ENCODE measurements at places on chromosomes 2 and 18. TPM values are rescaled to one million over a fixed set of nuclear protein-coding genes. Genes with fewer than 3 reads are reported as not detected.

Gene LYG2
- not detected for total RNA-seq

Gene FKBP7
- 25.7 TPM for total RNA-seq

Gene BBS5
- total RNA-seq, result 5.0 TPM

Gene ATF2
- 41.9 TPM for total RNA-seq

Gene CIB4
- not detected for total RNA-seq

Gene ZNF385B
- total RNA-seq, result not detected

Gene MITD1
- total RNA-seq, result 30.9 TPM

Gene RGPD8
- 16.3 TPM for total RNA-seq
